Cardiac muscle cell (in vitro differentiated cells and primary cell): ENCODE measurements at places on chromosomes 1 and 21. TPM values are rescaled to one million over a fixed set of nuclear protein-coding genes. Genes with fewer than 3 reads are reported as not detected.

DNA sequence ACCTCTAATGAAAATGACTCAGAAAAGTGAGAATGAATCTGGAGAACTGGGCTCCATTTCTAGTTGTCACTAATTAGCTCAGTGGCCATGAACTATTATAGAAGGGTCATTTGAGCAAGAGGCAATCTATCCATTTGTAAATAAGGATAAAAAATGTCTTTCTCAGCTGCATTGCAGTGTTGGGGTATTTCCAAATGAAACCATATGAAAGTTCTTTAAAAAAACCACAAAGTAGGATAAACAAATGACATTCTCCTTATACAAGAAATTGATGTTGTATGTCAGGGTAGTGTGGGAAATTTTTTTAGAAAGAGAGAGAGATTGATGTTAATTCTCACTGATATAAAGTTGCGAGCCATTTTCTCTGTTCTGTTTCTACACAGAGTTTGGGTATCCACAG is 26.0 kb downstream of the FMO3 start:
- no peaks in the 10 kb centered on the region for H3K4me1 ChIP-seq
- DNase-seq: peak; percentile 29
- no peaks in the 10 kb centered on the region for H3K27me3 ChIP-seq
- no peak overlapping the region for H3K27ac ChIP-seq
- no peaks in the 10 kb centered on the region for H3K36me3 ChIP-seq

The LRRC39 gene
- total RNA-seq: 13.3 and 17.3 TPM in 2 replicates

DNA sequence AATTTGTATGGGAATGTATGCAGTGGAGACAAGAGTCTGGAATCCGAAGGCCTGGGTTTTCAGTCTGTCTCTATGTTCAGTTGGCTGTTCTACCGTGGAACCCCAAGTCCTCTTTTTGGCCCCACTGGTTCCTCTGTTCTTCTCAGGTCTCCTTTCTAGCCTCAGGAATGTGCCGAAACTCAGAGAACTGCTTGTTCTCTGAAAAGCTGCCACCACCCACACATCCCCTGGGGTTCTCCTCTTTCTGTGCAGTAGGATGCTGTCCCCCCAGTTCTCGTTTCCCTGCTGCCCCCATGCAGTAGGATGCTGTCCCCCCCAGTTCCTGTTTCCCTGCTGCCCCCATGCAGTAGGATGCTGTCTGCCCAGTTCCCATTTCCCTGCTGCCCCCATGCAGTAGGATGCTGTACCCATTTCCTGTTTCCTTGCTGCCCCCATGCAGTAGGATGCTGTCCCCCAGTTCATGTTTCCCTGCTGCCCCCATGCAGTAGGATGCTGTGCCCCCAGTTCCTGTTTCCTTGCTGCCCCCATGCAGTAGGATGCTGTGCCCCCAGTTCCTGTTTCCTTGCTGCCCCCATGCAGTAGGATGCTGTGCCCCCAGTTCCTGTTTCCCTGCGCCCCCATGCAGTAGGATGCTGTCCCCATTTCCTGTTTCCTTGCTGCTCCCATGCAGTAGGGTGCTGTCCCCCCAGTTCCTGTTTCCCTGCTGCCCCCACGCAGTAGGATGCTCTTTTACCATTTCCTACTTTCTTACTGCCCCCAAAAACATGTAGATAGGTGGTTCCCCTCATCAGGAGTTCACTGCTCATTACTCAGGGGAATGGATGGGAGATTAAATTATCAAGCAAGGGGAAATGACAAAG is 35.3 kb downstream of the OPTC start:
- no peaks in the 10 kb centered on the region for H3K27me3 ChIP-seq
- H3K4me3 ChIP-seq: no peak overlapping the region
- H3K27ac ChIP-seq: no peak overlapping the region
- peaks cover 14% of the 10 kb centered on the region for H3K4me1 ChIP-seq
- H3K36me3 ChIP-seq: no peaks in the 10 kb centered on the region

DNA sequence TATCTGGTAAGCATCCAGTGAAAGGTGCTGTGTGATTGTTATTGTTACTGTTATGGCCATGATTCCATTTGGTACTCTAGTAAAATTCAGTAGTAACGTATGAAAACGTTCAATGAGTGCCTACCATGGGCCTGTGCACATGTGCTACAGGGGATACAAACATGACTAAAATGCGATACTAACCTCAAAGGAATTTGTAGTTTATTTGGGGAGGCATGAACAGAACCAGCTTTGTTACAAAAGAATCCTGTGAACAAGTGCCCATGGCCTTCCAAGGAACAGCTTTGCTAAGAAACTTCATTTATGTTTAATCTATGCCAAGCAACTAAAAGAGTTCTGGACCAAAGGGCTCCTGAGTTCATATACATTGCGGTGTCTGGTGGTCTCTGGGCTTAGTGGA is 28.7 kb downstream of the PTGFR start:
- H3K4me1 ChIP-seq: no peaks in the 10 kb centered on the region
- no peaks in the 10 kb centered on the region for H3K27me3 ChIP-seq
- H3K27ac ChIP-seq: no peak overlapping the region
- no peak overlapping the region for H3K4me3 ChIP-seq
- no peaks in the 10 kb centered on the region for H3K36me3 ChIP-seq

The SPRTN gene
- total RNA-seq: 15.2 and 30.8 TPM in 2 replicates

DNA sequence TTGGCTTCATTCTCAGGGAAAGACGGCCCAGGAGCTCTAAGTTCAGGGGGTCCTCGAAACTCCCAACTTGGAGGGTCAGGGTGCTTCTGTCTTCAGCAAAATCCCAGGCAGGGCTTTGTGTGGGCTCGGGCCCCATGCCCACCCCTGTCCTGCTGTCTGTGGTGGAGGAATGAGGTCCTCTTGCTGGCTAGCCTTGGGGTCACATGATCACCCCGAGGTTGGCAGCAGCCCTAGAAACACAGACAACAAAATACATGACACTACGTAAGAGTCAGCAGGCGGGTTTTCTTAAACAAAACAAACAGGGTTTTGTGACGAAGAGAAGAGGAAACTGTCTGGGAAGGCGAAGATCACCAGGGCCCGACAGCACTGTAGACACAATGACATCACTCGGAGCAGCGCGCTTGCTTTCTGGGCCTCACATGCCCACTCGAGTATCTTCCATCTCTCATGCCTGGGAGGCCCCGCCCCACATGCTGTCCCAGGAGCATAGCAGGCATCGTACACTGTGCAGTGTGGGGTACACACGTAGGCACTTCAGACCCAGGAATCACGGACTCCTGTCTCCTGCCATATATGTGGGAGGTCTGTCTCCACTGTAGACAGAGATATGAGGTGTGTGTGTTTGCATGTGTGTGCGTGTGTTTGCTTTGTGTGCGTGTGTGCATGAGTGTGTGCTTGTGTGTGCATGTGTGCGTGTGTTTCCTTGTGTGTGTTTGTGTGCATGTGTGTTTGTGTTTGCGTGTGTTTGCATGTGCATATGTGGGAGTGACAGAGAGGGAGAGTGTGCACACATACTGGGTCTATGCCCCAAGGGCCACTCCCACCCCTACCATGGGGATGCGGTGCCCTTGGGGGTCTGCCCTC is 94.7 kb downstream of the SIK1 start:
- H3K27ac ChIP-seq: peak overlapping the region; percentile 95
- no peaks in the 10 kb centered on the region for H3K36me3 ChIP-seq
- H3K4me3 ChIP-seq: no peak overlapping the region

The MPZ gene
- 0.35 and 0.77 TPM in 2 replicates for total RNA-seq

DNA sequence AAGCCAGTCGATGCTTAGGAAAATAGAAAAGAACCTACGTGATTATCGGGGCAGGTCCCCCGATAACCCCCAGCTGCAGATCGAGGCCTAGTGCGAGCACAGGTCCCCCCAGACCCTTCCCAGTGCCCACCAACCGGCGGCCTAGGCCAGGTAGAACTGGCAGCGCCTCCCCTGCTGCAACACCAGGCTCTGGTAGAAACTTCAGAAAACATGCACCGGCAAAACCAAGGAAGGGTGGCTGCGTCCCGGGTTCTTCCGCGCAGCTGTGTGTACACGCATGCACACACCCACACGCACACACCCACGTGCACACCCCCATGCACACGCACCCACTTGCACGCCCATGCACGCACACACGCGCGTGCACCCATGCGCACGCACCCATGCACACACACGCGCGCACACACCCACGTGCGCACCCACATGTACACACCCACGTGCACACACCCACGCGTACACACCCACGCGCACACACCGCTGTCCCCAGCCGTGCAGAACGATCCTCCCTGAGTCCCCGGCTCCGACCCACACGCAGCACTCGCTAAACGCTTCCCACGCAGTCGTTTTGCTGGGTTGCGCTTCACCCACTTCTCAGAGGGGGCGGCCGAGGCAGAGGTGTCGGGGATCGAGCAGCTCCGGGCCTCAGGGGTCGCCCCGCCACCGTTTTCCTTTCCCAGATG is 5.2 kb downstream of the TSPEAR start:
- H3K36me3 ChIP-seq: no peaks in the 10 kb centered on the region
- no peak overlapping the region for H3K4me3 ChIP-seq
- DNase-seq: no peak
- H3K27me3 ChIP-seq: peaks cover 99% of the 10 kb centered on the region
- H3K27ac ChIP-seq: no peak overlapping the region
